Neural progenitor cell (in vitro differentiated cells): ENCODE measurements at places on chromosomes 7 and 10. TPM values are rescaled to one million over a fixed set of nuclear protein-coding genes. Genes with fewer than 3 reads are reported as not detected.

DNA sequence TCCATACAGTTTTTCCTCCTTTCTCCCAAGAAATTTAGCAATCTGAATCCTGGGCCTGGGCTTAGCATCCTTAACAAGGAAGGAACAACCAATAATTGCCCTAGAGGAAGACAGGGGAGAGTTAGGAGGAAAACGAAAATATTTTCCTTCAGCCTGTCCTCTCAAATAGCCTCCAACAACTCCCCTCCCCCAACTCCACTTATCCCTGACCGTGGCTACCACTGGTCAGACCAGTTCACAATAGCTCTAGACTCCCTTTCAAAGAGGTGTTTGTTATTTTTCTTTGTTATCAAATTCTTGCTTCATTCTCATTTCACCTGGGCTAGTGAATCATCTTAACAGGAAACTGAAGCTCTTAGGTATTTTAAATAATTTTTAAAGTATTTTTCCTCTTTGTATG lies 114.1 kb downstream of the CPED1 start:
- peak; percentile 7 for DNase-seq

DNA sequence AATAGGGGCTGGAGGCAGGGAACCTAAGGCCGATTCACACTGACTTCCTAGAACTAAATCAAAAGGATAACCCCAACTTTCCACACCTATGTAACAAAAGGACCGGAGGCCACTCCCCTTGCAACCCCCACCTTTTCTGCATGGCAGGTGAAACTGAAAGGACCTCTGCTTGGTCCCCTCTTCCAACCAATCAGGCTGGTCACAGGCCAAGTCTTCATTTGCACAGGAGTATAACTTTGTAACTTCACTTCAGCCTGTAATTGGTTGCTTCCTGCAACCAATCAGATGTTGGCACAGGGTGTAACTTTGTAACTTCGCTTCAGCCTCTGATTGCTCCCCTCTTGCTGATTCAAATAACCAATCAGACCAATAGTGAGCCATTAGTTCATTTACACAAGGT lies 190.0 kb downstream of the FAM107B start:
- no peak for DNase-seq

- no peak for DNase-seq
These were observed 50.1 kb downstream of the NOD1 start for GRCh38 chr7:30428246-30429155.

GRCh38 chr7:94654783-94655125 lies 1.2 kb downstream of the SGCE start:
- DNase-seq: no peak

DNA sequence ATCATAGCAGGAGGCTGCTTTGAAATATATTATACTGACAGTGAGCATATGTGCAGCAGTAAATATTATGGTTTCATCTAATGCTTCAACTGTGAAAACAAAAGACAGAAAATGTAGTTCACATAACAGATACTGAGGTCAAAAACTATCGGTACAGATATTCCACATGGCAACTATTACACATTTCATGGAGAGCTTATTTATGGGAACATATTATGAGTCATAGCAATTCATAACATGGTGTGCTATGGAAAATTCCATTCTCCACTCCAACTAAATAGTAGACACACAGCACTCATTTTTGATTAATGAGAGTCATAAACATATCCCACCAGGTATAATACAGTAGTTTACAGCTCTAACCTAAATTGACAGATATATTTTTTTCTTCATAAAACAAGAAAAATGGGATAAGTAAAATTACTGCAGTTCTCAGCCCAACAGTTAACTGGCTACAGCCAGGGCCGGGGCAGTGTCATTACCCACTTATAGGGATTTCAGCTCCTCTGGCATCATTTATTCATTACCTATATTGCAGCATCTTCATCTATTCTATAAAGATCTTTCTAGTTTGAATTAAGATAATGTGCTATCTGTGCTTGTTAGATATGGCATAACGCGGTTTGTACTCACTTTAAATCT lies 475.6 kb upstream of the KLF6 start:
- no peak for DNase-seq

Gene SUN3
- total RNA-seq: not detected in 2 replicates

Gene FEZF1
- total RNA-seq: 330 and 467 TPM in 2 replicates

Gene TMEM176B
- 0.54 and 1.1 TPM in 2 replicates for total RNA-seq

Gene AIMP2
- 38.4 and 52.1 TPM in 2 replicates for total RNA-seq

Gene VPS37D
- 7.0 and 24.6 TPM in 2 replicates for total RNA-seq

- no peak for DNase-seq
These were observed 7.2 kb downstream of the TRPV6 start for GRCh38 chr7:142878315-142878714.

Gene LRRTM3
- 0.03 TPM in 1 of 2 replicates, not detected in the other for total RNA-seq

Gene CRPPA
- total RNA-seq: 1.4 and 2.6 TPM in 2 replicates

Gene CAMK2B
- total RNA-seq: 0.09 and 0.31 TPM in 2 replicates

DNA sequence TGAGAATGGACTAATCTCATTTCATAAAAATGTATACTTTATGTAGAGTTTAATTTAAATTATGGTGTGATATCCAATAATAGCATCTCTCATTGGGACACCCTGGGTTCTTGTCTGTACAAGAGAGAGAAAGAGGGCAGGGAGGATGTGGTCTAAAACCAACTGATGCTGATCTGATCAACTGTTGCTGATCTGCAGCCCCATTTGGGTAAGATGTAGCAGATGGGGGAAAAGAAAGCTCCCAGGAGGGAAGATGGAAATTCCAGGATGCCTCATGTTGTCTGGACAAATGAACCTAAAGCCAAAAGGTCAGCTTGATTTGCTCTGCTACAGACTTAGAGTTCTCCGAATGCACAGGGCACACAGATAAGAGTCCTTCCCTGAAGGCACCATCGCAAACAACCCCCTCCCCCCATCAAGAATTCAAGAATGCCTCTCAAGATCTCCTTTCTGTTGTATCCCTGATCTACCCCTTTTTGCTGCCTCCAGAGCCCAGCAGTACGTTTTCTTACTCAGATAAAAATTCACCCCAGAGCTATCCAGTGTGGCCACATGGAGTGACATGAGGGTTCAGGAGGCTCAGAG lies 171.4 kb upstream of the INHBA start:
- no peak for DNase-seq

DNA sequence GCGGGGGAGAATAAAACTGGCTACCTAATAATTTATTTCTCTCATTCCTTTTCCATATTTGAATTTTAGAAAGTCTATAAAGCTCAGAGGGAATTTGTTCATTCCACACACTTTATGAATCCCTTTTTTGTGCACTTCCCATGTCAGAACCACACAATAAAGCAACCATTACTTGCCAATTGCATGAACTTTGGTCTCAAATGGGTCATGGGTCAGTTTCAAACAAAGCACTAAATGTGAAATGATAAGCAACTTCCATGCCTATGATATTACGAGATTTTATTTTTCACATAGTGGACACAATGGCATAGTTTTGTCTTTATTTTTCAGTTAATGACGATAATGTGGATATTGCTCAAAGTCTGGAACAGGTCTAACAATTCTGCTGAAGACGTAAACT lies 18.6 kb upstream of the RELN start:
- no peak for DNase-seq

- DNase-seq: no peak
These were observed 15.6 kb downstream of the UBTD1 start for GRCh38 chr10:97514344-97514743.

Gene RAPGEF5
- 4.6 and 5.7 TPM in 2 replicates for total RNA-seq

GRCh38 chr7:47326808-47327207 lies 255.1 kb downstream of the TNS3 start:
- DNase-seq: peak; percentile 52

Gene NDUFA5
- 62.8 and 118 TPM in 2 replicates for total RNA-seq

GRCh38 chr10:110495731-110496552 lies 1.8 kb upstream of the DUSP5 start:
- DNase-seq: peak; percentile 58

Gene MRLN
- total RNA-seq: not detected in 2 replicates

DNA sequence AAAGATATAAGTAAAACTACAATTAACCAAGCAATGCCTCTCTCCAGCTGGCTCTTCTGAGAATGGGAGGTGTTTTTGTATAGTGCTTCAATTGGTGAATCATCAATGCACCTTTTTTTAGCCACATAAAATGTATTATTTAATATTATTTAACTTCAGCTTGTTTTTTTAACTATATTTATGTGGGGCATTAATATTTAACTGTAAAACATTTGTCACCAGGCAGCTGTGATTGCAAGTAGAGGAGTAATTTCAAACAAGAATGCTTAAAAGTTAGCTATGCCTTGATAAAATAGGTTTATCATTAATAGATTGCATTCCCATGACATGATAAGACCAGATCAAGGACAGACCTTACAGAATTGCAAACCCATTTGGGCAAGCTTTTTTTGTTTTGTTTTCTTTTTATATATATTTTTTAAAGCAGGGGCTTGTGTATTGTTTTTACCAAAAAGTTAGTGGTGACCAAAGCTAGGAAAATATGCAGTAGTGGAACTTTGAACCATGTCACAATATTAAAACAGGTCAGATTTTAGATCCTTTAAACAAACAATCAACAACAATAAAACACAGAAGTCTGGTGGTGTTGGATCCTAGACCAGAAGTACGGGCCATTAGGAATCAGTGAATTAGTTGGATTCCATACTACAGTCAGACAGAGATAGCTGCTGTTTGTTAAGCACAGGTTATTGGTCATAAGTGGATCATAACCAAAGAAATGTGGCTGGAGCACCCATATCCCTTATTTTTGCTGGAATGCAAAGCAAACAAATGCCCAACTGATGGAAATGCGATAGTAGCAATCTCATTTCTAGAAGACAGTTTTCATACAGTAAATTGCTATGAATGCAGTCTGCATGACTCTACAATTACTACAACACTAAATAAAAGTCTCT lies 2.9 kb downstream of the CAV2 start:
- DNase-seq: no peak

Gene SLC26A3
- total RNA-seq: not detected in 2 replicates

- DNase-seq: peak; percentile 91
These were observed 24.9 kb upstream of the PITRM1 start for GRCh38 chr10:3197348-3198003.

Gene ZNF425
- total RNA-seq: 4.2 and 15.7 TPM in 2 replicates

GRCh38 chr7:158811461-158811860 lies 17.8 kb downstream of the ESYT2 start:
- DNase-seq: no peak

GRCh38 chr7:55441774-55442522 lies 76.8 kb downstream of the LANCL2 start:
- DNase-seq: no peak

DNA sequence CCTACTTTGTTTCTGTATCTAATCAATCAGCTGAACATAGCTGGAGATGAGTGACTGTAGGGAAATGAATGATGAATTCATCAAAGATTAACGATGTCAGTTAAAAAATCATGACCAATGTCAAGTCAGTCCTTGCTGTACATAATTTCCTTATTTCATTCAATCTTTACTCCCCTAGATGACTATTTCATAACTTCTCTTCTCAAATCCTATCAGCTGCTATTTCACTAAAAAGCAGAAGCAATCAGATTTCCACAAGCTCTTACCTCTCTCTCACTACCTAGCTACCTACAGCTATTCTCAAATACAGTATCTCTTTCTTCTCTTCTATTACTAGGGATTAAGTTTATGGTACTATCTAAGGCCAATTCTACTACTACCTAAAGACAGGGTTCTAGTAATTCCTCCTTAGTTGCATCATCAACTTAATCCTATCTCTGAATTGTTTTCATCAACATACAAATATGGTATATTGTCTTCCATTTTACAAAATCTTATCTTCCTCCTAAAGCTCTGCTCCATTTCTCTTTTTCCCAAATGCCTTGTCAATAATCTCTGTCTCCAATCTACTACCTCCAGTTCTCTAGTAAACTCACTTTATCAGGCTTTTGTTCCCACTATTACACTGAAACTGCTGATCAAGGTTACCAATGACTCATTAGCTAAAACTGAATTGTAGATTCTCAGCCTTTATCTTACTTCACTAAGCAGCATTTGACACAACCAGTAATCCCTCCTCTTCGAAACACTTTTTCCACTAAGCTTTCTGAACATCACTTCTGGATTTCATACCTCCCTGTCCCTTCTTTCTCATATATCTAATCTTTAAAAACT lies 28.4 kb downstream of the JMJD1C start:
- no peak for DNase-seq

GRCh38 chr7:142391191-142391992 lies 133.5 kb upstream of the PRSS58 start:
- DNase-seq: peak; percentile 82

DNA sequence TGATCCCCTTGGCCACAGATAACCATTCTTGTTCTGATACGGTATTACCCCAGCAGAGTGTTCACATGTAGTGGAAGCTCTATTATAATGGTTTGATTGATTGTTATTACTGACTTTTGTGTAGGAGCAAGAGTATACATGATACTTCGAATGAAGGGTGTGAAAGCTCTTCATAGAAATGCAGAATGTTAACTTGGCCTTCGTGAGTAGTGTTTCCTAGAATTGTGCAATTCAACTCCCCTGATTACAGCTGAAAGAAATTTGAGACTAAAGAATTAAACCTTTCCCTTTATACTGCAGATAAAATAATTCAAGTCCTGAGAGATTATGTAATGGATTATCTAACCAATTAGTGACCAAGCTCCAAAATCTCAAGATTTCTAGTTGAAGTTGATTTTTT lies 38.2 kb downstream of the MKLN1 start:
- no peak for DNase-seq

Gene CPEB3
- total RNA-seq: 1.3 and 2.2 TPM in 2 replicates

Gene PLPP4
- total RNA-seq: 0.90 TPM in 1 of 2 replicates, not detected in the other

DNA sequence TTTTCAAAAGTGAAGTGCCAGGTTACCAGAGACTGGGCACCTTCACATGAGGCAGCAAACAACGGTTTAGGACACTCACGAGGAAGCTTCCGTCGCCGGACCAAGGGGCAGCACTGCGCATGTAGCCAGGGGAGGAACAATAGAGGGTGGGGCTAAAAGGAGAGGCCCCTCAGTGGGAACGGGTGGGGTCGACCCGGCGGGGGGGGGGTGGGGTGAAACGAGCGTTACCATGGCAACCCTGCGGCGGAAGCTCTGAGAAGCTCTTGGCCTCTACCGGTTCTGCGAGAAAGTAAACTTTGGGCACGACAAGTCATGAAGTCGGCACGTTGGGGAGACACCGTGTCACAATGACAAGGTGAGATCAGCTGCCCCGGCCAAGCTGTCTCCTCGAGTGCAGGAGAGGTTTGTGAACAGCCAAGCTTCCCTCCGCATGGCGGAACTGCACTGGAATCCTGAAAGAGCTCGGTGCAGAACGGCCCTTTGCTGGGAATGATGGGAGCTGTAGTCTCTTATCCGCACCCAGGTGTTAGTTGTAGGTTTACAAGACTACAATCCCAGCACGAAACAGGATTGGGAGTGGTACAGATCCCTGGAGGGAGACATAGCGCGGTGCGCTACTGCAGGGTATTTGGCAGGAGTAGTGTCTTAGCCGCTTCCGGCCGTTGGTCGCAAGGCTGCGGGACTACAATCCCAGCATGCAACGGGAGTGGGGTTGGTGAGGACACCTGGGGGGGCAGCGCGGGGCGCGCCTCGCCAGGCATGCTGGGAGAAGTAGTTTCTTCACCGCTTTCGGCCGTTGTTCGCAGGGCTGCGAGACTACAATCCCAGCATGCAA lies 72.8 kb upstream of the ZNF722 start:
- DNase-seq: no peak

Gene COL26A1
- 26.7 and 80.0 TPM in 2 replicates for total RNA-seq

DNA sequence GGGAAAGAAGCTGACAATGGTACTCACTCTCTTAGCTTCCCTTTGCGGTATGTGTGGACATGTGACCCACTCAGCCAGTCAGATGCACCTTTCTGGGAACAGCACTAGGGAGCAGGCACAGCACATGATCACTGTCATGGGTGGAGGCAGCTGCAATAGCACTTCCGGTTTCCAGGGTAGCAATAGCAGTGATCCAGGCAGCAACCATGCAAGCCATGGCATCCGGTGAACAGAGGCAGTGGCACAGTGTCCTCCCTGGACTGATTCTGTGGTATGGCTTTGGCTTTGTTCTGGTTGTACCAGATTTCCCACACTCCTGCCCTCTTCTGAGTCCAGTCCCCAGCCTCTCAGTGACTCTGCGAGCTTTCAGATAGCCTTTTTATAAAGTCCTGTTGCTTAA lies 86.8 kb upstream of the NAMPT start:
- DNase-seq: no peak
